ENCODE measurements at places on chromosomes 3 and 15. TPM values are rescaled to one million over a fixed set of nuclear protein-coding genes. Genes with fewer than 3 reads are reported as not detected.

The P2RY14 gene
- 0.90 TPM for polyA plus RNA-seq

The SLC22A13 gene
- 3.1 TPM for polyA plus RNA-seq

DNA sequence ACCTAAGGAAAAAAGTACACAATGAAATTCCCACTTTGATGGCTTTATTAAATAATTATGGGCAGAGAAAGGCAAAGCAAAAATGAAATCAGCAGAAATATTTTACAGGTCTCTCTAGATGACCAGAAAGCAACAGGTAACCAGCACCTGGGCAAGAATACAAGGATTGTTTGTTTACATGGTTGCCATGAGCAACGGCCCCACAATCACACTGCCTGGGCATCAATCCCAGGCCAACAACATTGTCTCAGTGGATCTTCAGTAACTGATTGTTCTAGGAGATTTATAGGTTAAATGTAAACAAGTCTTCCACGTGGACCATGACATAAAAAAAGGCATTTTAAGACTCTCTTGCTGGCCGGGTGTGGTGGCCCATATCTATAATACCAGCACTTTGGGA, 82.6 kb downstream of the PDZRN3 start:
- DNase-seq = no peak

DNA sequence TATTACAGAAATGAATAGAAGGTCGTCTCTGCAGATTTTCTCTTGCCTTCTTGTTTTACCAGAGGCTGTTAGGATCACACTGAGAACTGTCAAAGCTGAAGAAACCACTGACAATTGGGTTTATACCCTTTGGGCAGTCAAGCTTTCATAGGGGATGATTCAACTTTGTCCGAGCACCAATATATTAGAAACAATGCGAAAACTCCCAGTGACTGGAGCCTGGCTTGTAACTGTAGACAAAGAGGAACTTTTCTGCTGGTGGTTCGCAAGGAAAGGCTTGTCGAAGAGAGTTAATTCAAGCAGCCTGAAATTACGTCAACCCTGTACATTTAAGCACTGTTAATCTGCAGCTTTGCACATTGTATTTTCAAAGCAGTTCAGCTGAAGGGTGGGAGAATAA, 193.2 kb upstream of the ZNF385D start:
- DNase-seq = no peak

- no peak for DNase-seq
Measured at GRCh38 chr15:65231306-65231705, 20.0 kb upstream of the CILP start.
